HCT116 (cell line): ENCODE measurements at places on chromosomes 6 and 20. TPM values are rescaled to one million over a fixed set of nuclear protein-coding genes. Genes with fewer than 3 reads are reported as not detected.

LSM14B gene
- total RNA-seq: 51.3 TPM

- DNase-seq: no peak
Observed at GRCh38 chr6:109834131-109834530, 143.0 kb downstream of the FIG4 start.

GRCh38 chr6:37691904-37692806 is 5.5 kb downstream of the MDGA1 start:
- DNase-seq: peak; percentile 51

DNA sequence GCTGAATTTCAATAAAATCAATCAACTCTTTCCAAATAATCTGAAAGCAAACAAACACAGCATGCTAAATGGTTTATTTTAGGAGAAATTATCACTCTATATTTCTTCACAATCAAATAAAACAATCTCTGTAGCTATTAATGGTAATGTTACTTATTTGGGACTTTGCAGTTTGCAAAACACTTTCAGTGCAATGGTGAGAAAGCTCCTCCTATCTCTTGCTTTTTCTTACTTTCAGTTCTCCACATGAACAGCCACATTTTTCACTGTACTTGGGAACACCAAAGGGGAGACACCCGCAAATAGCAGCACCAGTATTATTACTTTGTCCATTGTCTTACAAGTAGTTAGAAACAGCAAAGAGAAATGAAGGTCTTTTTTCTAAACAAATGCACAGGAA is 92.4 kb downstream of the DST start:
- no peak for DNase-seq

GRCh38 chr6:17865243-17865642 is 122.2 kb downstream of the KIF13A start:
- DNase-seq: peak; percentile 58

SLC18B1 gene
- total RNA-seq: 18.1 TPM
